ENCODE measurements at places on chromosomes 4 and X.
A peak's percentile ranks its signal among the peaks of the same experiment; 100 is the strongest.

- DNase-seq, result no peak
These were observed 12.7 kb downstream of the GRPR start for GRCh38 chrX:16136080-16136479.

- DNase-seq, result no peak
These were observed 94.6 kb downstream of the PAPSS1 start for GRCh38 chr4:107625391-107625902.

- no peak for DNase-seq
These were observed 48.1 kb upstream of the FAM9C start for GRCh38 chrX:13092455-13092941.

GRCh38 chr4:40289366-40290188 is 45.6 kb upstream of the CHRNA9 start:
- no peak for DNase-seq

DNA sequence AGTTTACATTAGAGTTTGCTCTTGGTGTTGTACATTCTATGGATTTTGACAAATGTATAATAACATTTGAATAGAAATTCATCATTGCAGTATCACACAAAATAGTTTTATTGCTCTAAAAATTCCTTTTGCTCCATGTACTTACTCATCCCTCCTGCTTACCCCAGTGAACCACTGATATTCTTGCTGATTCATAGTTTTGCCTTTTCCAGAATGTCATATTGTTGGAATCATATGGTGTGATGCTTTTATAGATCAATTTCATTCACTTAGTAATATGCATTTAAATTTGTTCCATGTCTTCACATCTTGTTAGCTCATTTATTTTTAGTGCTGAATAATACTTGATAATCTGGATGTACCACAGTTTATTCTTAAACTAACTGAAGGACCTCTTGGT is 1593.2 kb downstream of the C4orf33 start:
- DNase-seq, result no peak

- no peak for DNase-seq
These were observed 42.5 kb downstream of the LAMP2 start for GRCh38 chrX:120426599-120426998.

DNA sequence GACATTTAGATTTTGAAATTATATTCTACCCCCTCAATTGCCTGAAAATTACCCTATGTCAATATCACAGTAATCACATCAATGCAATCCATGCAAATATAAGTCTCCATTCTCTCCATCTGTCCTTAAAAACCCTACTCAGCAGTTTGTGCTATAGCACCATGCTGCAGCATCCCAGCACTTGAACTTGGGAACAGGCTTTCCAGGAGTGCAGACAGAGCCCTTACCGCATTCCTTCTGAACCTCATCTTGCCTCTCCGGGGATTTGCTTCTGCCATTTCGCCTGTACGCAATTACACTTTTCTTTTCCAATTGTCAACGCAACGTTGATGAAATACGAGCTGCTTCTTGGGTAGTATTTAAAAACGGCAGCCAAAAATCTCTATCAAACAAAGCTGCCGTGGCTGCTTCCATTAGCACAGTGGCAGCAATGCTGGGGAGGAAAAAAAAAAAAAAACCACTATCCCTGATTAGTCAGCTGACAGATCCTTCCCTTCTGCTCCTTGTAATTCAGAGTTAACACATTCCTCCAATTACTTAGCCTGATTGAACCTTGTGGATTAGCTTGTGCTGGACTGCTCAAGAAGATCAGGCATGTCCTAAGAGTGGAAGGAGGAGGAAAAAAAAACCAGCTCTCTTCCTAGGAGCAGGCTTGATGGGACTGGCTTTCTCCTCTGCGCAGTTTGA is 65.6 kb downstream of the MCF2 start:
- DNase-seq, result no peak

DNA sequence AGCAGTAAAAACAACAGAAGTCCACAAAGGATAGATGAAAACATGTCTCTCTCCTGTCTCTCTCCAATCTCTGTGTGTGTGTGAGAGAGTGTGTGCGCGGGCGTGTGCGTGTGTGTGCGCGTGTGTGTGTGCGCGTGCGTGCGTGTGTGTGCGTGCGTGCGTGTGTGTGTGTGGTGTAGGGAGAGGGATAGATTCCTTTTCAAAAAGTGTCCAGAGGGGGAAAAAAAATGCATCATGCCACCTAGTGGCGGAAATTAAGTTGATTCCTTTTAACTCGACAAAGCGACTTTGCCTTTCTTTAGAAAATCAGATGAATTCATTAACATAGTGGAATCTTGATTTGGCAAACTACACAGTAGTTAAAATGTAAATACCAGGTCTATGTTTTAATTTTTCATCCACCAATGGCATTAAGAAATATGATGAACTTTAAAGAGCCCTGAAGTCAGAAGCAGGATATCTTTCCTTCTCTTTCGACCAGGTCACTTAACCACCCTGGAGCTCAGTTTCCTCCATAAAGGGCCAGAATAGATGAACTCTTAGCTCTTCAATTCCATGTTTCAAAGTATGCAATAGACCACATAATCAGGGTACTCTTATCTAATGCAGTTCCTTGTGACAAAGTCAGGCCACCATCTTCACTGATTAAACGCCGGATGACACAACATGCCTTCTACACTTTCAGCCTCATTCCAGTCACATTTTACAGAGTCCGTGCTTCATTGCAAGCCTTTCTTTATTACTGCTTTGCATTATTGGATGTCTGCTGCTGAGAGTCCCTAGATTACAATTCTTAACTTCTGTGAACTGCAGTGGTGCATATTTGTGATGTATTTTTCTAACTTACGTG is 162.8 kb downstream of the FBXO8 start:
- peak; percentile 24 for DNase-seq

DNA sequence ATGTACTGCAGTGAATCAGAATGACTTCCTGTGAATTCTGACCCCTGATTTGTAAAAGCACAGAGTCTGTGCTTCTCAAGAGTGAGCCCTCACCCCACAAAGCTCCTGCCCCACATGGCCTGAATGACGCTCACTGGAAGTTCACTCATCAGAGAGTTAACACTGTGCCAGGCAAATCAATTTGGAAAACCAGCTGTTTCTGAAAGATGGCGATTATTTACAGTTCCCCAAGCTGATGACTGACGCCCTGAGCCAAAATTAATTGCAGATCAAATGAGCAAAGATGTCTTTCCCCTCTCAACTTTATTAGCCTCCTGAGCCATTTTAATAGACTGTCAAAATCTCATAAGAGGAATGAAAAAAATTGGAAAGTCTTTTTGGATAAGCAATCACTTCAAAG is 118.0 kb downstream of the SLC2A9 start:
- DNase-seq, result no peak

GRCh38 chr4:110058677-110059076 is 139.7 kb downstream of the ELOVL6 start:
- no peak for DNase-seq

- no peak for DNase-seq
These were observed 481.9 kb downstream of the ACTRT1 start for GRCh38 chrX:127570276-127570675.

DNA sequence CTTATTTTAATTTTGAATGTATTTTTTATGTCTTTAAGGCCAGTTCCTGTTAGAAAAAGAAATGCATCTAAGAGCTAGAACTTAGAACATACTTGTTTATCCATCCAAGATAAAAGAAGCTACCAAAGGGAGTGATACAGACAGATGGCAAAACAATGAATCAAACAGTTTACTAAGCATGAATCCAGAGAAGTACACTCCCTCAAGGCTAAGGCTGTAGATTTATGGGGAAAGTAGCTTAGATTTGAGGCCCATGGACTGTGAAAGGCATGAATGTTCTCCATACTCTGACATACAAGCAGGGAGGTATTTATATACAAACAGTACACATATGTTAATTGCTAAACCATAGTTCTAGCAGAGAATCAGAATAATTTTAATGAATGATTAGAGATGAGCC is 255.3 kb upstream of the NRK start:
- no peak for DNase-seq

DNA sequence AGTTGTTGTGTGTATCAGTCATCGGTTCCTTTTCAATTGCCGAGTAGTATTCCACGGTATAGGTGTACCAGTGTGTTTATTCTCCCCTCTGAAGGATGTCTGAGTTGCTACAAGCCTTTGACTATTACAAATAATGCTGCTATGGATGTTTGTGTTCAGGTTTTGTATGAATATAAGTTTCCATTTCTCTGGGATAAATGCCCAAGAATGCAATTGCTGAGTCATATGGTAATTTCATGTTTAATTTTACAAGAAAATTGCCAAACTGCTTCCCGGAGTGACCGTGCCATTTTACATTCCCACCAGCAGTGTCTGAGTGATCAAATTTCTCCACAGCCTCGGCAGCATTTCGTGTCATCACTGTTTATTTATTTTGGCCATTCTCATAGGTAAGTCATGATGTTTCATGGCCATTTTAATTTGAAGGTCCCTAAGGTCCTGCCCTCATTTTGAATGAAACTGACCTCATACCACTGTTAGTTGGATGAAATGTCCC is 73.9 kb downstream of the IRF2 start:
- no peak for DNase-seq

GRCh38 chr4:108744307-108744706 is 18.5 kb downstream of the ETNPPL start:
- DNase-seq, result no peak

GRCh38 chr4:19047279-19047880 is 1025.8 kb upstream of the LCORL start:
- no peak for DNase-seq

DNA sequence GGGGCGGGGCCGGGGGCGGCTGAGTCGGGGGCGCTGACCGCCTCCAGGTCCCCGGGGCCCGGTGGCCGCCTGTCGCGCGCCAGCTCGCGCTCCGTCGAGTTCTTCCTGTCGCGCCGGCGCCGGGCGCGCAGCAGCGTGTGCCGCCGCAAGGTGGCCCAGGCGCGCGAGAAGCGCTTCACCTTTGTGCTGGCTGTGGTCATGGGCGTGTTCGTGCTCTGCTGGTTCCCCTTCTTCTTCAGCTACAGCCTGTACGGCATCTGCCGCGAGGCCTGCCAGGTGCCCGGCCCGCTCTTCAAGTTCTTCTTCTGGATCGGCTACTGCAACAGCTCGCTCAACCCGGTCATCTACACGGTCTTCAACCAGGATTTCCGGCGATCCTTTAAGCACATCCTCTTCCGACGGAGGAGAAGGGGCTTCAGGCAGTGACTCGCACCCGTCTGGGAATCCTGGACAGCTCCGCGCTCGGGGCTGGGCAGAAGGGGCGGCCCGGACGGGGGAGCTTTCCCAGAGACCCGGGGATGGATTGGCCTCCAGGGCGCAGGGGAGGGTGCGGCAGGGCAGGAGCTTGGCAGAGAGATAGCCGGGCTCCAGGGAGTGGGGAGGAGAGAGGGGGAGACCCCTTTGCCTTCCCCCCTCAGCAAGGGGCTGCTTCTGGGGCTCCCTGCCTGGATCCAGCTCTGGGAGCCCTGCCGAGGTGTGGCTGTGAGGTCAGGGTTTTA is 1.5 kb downstream of the ADRA2C start:
- DNase-seq, result peak; percentile 10

DNA sequence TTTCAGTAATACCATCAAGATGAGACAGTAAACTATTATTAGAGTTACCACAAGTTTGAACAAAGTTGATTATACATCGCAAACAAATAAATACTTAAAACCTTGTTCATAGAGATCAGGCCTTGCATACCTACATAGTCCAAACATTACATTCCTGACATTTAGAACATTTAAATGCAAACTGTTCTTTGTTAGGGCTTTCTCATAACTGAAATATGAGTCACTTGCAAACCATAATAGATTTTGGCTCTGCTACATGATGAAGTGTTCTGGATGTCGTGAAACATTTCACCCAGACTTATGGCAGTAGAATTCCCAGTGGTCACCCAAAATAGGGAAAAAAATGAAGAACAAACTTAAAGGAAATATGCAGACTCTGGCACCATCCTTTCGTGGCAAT is 75.0 kb downstream of the FAT4 start:
- no peak for DNase-seq

DNA sequence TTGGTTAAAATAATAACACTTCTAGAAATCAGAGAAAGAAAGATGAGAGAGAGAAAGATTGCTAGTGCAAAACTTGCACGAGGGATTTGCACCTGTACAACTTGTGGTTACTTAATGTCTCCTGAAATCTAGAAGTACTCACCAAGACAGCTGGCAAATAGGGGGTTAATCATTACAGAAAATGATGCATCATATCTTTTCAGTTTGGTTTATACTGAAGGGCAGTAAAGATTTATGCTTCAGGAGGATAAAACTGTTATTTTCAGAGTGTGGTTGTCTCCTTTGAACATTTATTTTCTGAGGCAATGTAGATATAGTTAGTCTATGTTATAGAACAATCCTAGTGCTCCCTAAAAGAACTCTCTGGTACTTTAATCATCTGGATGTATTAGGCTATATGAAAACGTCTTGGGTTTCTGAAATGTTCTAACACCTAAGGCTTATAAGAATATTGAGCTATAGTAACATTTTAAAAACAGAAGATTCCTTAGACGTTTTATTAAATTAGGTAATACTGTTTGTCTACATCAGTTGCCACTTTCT is 13.3 kb downstream of the ATOH1 start:
- no peak for DNase-seq

DNA sequence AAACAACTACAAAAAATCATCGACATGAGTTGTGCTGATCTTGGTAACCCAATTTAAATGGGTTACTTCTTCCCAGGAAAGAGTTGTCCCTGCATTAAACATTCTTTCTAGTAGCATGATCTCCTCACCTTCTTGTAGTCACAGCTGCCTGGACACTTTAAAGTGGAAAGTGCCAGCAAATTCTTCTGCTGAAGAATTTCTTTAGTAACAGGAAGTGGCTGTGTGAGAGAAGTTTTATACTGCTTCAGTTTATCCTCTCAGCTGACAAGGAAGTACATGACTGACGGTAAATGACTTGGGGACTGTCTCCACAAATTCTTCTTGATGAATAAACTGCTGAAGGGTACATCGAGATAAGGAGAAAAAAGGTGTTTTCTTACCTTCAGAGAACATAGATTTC is 18.2 kb upstream of the TNIP3 start:
- no peak for DNase-seq

DNA sequence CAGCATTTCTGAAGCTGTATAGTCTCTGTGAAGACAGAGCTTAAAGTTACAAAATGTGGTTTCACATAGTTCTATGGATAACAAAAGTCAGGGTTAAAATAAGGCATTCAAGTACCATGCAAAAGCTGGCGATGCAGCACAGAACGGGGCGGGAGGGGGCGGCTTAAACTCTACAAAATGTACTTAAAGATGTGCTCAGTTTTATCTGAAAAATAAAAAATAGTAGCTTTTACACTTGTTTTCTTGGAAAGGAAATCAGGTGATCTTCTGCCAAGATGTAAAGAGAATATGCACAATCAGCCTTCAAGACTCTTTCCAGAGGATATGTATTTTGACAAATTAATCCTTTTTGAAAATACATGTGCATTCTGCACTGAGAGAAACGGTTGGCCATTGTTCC is 301.7 kb upstream of the EMCN start:
- DNase-seq, result no peak

GRCh38 chrX:112784692-112785091 is 55.9 kb downstream of the AMOT start:
- DNase-seq, result no peak

Data from NCI-H345 (cell line).